ENCODE measurements at places on chromosomes 2 and 18. TPM values are rescaled to one million over a fixed set of nuclear protein-coding genes. Genes with fewer than 3 reads are reported as not detected.

The EPHA4 gene
- total RNA-seq = 12.8 TPM

The AKAIN1 gene
- total RNA-seq = not detected

DNA sequence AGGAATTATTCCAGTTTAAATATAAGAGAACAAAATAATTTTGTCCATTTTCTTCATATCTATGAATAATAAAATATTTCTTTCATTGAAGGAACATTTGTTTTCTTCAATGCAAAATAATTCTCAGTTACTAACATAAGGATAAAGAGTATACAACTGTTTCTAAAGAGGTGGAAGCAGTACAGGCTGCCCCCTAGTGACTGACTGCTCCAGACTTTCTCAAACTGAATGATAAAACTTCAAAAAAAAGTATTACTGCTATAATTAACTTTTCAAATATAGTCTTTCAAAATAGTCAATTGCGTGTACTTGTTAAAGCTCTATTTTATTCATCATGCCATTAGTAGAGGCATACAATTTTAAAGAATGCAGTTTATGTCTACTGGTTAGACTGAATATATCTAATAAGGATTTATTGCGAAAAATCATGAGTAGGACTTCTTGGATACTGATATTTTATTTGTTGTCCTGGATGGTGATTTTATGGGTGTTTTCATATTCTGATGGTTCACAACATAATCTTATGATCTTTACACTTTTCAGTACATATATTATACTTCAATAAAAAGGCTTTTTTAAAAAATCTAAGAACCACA lies 100.1 kb downstream of the WDPCP start:
- H3K4me3 ChIP-seq = no peak overlapping the region
- no peak overlapping the region for H3K27ac ChIP-seq
- no peaks in the 10 kb centered on the region for H3K36me3 ChIP-seq
- peak; percentile 20 for DNase-seq
- no peaks in the 10 kb centered on the region for H3K4me1 ChIP-seq

GRCh38 chr2:186058614-186059013 lies 320.0 kb downstream of the FSIP2 start:
- DNase-seq = no peak
- no peaks in the 10 kb centered on the region for H3K36me3 ChIP-seq
- H3K27ac ChIP-seq = no peak overlapping the region
- H3K4me3 ChIP-seq = no peak overlapping the region
- H3K27me3 ChIP-seq = no peaks in the 10 kb centered on the region
- H3K4me1 ChIP-seq = no peaks in the 10 kb centered on the region

DNA sequence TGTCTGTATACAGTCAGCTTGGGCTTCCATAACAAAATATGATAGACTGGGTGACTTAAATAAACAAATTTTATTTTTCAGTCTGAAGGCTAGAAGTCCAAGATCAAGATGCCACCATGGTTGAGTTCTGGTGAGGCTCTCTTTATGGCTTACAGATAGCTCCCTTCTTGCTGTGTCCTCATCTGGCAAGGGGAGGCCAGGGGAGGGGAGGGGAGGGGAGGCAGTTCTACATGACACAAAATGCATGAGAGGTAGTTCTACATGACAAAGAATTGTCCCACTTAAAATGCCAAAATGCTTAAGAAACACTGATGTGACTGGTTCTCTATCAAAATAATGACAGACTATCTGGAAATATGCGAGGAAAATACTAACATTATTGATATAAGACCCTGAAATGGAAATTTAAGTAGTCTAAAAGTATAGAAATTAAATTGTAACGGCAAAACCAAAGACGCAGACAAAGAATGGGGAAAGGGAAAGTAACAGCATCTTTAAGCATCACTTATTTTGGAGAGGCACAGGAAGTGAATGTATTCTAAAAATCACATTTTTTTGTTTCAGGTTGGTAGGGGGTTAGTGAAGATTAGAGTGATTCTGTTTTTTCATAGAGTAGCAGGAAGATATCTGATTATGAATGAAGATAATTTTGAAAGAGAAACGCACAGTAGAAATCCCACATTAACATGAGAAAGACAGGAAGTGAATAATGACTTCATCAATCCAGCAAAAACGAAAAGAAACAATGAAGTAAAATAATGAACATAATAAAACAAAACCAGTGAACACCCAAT lies 131.4 kb downstream of the STRN start:
- H3K4me1 ChIP-seq = no peaks in the 10 kb centered on the region
- no peak overlapping the region for H3K4me3 ChIP-seq
- no peak overlapping the region for H3K27ac ChIP-seq
- H3K36me3 ChIP-seq = no peaks in the 10 kb centered on the region
- H3K27me3 ChIP-seq = no peaks in the 10 kb centered on the region

DNA sequence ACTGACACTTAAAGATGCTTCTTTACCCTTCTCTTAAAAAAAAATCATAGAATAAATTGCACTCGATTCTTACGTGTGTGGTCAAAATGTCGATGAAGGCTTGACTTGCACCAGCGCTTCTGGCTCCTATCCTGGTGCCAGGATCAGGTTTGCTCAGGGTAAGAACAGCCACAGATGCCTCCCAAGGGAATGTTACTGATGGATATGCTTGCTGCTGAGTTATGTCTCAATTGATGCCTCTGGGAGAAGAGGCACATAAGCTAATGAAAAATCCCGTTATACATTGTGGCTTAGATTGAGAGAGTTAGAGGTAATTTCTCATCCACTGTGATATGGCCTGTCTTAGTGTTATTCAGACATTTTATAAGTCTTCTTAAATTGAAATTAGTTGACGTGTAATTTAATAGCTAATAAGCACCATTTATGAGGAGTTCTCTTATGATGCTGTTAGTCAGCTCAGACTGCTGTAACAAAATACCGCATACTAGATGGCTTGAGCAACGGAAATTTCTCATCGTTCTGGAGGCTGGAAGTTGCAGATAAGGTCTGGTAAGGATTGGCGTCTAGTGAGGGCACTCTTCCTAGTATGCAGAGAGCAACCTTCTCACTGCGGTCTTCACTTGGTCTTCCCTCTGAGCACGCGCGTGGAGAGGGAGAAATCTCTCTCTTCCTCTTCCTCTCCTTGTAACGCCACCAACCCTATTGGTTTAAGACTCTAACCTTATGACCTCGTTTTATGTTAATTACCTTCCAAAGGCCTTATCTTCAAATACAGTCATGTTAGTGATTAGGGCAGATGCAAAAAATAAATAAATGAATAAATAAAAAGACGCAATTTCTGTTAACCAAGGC lies 116.6 kb upstream of the NOSTRIN start:
- no peak overlapping the region for H3K4me3 ChIP-seq
- no peaks in the 10 kb centered on the region for H3K4me1 ChIP-seq
- H3K27ac ChIP-seq = no peak overlapping the region
- peak; percentile 66 for DNase-seq

GRCh38 chr2:177391822-177392372 lies 676 bp upstream of the AGPS start:
- DNase-seq = no peak
- peaks cover 4% of the 10 kb centered on the region for H3K4me1 ChIP-seq
- H3K27me3 ChIP-seq = no peaks in the 10 kb centered on the region
- peak overlapping the region; percentile 75 for H3K4me3 ChIP-seq
- no peaks in the 10 kb centered on the region for H3K36me3 ChIP-seq

DNA sequence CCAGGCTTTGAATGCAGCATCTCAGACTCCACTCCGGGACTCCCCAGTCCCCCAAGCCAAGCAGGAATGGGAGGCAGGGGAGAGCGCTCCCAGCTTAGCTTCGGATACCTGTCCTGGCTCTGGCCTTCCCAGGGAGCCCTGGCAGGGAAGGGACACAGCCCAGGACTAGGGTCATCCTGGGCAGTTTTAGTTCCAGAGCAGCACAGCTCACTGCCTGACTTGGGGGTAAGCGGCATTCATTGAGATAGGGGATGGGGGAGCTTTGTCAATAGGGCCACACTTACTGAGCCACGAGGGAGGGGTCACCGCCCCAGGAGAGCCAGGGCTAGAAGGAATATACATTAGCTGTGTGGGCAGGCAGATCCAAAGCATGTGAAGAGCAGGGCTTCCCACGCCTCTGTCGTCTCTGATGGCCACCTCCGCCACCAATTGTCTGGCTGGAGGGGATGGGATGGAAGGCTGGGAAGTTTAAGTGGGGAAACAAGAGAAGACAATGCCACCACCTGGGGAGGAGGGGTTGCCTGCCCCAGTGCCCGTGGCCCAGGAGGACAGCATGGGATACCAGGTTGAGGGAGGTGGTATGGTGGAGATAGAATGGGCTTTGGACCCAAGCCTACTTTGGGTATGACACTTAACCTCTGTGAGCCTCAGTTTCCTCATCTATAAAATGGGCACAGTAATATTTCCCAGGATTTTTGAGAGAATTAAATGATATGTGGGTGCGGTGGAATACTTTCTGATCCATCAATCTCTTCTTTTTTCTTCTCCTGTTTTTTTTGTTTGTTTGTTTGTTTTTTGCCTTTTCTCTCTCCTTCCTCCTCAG lies 40.2 kb downstream of the SCTR start:
- no peak overlapping the region for H3K4me3 ChIP-seq
- DNase-seq = no peak
- no peaks in the 10 kb centered on the region for H3K27me3 ChIP-seq

GRCh38 chr2:110998311-110998710 lies 122.4 kb upstream of the BCL2L11 start:
- H3K27ac ChIP-seq = no peak overlapping the region
- peak; percentile 3 for DNase-seq
- H3K36me3 ChIP-seq = no peaks in the 10 kb centered on the region
- H3K27me3 ChIP-seq = peaks cover 13% of the 10 kb centered on the region

DNA sequence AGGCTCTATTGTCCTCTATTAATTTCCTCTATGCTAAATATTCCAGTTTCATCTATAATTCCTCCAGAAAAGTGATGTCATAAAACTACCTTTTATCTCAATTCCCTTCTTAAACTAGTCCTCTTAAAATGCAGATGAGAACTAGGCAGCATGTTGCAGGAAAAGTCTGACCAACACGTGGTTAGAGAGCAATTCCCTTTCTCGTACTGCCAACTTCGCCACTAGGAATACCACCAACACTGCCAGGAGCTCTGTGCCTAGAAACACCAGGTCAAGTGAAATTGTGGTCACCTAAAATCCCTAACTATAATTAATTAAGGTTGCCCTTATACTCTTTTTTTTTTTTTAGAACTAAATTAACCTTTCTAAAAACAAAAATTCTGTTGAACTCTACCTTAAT lies 127.7 kb downstream of the PPP1R1C start:
- no peaks in the 10 kb centered on the region for H3K36me3 ChIP-seq
- no peak overlapping the region for H3K4me3 ChIP-seq
- DNase-seq = no peak
- H3K27me3 ChIP-seq = no peaks in the 10 kb centered on the region
